AG08396 (cell line): ENCODE measurements at places on chromosomes 4 and X.

DNA sequence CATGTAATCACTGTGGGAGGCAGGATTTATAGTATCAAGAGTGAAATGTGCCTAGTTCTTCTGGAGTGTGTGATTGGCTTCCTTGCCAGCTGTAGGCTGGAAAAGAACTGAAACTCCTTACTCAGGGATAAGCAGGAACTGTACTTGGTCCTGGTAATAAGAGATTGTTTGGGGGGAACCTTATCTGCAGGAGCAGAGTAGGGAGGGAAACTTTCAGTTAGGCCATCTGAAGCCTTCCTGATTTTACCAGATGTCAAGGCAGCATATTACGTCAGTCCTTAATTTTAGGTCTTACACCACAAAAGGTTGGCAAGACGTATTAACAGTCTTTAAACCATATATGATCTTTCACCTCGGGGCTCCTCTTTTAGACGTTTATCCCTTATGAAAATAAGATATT lies 231.5 kb upstream of the FMR1 start:
- no peak for DNase-seq

DNA sequence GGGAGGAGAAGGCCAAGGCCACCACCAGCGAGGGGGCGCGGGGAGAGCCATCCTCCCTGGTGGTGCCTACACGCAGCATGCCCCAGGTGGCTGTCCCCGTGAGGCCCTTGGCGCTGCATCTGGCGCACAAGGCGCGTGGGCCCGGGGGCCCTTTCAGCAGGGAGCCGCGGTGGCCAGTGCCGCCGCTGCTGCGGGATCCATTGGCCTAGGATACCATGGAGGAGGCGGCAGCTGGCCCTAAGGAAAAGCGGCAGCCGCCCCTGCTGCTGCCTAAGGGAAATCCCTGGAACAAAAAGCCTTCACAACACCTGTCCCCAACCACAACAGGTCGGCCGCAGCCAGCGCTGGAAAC lies 1059.6 kb downstream of the TECRL start:
- DNase-seq: no peak

- DNase-seq: no peak
These were observed 1538.2 kb downstream of the TECRL start for GRCh38 chr4:62871078-62871477.

- DNase-seq: no peak
These were observed 446.5 kb downstream of the SPRY1 start for GRCh38 chr4:123843137-123843536.

GRCh38 chrX:128287693-128288092 lies 235.5 kb upstream of the ACTRT1 start:
- DNase-seq: no peak

- DNase-seq: no peak
These were observed 695.6 kb upstream of the FAM241A start for GRCh38 chr4:111449657-111450056.

GRCh38 chr4:41102414-41103092 lies 111.8 kb downstream of the APBB2 start:
- DNase-seq: no peak

GRCh38 chrX:53288189-53288588 lies 6.8 kb upstream of the IQSEC2 start:
- DNase-seq: peak; percentile 18

DNA sequence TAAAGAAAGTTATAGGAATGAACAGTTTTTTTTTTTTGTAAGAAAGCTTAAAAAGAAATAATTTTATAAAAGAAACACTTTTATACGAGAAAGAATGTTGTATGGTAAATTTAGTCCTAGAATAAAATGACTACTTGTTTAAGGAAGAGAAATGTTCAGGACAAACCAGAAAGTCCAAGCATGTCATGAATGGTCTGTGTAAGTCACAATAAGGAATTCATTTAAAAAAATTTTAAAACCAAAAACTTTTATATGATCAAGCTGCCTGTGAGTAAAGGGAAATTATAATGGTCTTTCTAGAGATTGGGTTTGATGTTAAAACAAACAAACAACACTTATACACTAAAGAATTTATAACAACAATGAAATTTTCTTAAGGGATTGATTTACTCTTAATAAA lies 858.9 kb upstream of the PCDH7 start:
- no peak for DNase-seq

GRCh38 chrX:120274958-120275357 lies 24.3 kb downstream of the ZBTB33 start:
- DNase-seq: no peak
